ENCODE measurements at places on chromosomes 12 and 14. TPM values are rescaled to one million over a fixed set of nuclear protein-coding genes. Genes with fewer than 3 reads are reported as not detected.

TAS2R43 gene
- 0.25 TPM for total RNA-seq

NYNRIN gene
- total RNA-seq: not detected

GRCh38 chr14:60257865-60258264, 8.8 kb downstream of the PPM1A start:
- no peak for DNase-seq

DNA sequence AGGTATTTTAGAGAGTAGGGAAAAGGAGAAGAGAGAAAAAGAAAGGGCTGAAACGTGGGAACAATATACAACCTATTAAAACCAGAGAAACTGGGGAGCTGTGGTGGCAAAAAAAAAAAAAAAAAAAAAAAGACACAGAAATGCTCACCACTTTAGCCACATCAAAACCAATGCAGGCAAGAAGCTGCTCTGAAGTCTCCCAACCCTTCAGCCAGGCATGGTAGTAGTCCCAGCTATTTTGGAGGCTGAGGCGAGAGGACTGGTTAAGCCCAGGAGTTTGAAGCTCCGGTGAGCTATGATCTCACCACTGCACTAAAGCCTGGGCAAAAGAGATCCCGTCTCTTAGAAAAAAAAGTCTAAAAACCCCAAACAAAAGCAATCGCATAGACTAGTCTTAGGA, 33.2 kb downstream of the DENND5B start:
- no peak for DNase-seq

NGB gene
- not detected for total RNA-seq

DNA sequence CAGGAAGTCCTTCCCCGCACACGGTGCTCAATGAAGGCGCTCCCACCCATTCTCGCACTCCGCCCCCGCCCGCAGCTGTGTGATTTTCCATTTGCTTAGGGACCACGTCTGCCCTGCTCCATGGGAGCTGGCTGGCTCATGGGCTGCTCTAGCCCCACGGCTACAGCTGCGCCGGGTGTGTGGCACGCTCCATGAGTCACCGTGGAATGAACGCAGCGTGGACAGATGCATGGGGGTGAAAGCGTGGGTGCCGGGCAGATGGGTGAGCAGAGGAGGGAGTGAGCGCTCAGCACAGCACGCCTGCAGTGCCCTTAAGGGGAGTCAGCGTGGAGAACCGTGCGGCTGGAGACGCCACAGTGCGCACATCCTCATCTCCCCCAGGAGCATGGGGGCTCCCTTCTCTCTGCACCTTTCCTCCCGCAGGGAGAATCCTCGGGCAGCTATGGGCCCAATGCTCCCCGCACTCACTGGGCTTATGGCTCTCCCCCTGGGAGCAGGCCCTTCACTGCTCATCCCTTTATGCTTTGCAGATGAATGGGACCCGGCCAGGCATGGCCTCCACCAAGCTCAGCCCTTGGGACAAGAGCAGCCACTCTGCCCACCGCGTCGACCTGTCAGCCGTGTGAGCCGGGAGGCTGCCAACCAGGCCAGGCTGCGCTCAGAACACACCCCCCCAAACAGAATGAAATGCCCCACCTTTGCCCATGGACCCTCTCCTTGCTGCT, 185.1 kb downstream of the ADGRD1 start:
- DNase-seq: no peak

GRCh38 chr12:2364631-2365051, 311.9 kb downstream of the CACNA1C start:
- no peak for DNase-seq

DNA sequence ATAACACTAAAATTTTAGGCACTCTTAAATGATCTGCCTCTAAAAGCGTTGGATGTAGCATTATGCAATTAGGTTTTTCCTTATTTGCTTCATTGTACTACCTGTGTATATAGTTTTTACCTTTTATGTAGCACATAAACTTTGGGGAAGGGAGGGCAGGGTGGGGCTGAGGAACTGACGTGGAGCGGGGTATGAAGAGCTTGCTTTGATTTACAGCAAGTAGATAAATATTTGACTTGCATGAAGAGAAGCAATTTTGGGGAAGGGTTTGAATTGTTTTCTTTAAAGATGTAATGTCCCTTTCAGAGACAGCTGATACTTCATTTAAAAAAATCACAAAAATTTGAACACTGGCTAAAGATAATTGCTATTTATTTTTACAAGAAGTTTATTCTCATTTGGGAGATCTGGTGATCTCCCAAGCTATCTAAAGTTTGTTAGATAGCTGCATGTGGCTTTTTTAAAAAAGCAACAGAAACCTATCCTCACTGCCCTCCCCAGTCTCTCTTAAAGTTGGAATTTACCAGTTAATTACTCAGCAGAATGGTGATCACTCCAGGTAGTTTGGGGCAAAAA, 4.1 kb downstream of the CDKN1B start:
- DNase-seq: peak; percentile 42

DNA sequence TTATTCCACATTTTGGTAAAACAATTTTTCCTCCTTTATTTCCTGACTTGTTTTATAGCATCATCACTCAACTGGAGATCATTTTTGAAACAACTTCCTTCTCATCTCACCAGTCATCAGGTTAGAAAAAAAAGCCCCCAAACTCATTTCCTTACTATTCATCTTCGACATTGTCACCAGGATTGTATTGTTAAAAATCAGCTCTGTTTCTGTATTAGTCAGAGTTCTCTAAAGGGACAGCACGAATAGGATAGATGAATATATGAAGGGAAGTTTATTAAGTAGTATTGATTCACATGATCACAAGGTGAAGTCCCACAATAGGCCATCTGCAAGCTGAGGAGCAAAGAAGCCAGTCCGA, 392.6 kb downstream of the FUT8 start:
- DNase-seq: no peak

- no peak for DNase-seq
These were observed 29.8 kb downstream of the NCOR2 start for GRCh38 chr12:124537525-124538193.

KRT82 gene
- not detected for total RNA-seq

KRT73 gene
- total RNA-seq: not detected

DNA sequence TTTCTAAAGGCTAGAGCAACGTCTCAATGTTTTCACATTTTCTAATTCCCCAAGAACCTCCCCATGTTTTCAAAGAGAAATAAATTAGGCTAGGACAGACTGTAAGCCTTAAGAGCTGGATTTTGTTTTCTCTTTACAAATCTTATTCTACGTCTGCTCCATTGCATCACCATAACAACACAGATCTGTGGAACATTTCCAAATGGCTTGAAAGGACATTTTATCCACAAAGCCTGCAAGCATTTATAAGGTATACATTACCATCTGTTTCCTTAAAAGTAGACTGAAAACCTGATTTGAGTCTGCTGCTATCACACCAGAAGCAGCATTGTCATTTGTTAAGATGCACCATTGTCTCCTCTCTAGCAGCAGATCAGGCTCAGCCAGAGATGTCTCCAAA, 115.3 kb upstream of the PLEKHA5 start:
- DNase-seq: no peak

AICDA gene
- not detected for total RNA-seq

MBD6 gene
- total RNA-seq: 18.2 TPM

GRCh38 chr14:89920056-89920455, 34.5 kb downstream of the EFCAB11 start:
- no peak for DNase-seq

DNA sequence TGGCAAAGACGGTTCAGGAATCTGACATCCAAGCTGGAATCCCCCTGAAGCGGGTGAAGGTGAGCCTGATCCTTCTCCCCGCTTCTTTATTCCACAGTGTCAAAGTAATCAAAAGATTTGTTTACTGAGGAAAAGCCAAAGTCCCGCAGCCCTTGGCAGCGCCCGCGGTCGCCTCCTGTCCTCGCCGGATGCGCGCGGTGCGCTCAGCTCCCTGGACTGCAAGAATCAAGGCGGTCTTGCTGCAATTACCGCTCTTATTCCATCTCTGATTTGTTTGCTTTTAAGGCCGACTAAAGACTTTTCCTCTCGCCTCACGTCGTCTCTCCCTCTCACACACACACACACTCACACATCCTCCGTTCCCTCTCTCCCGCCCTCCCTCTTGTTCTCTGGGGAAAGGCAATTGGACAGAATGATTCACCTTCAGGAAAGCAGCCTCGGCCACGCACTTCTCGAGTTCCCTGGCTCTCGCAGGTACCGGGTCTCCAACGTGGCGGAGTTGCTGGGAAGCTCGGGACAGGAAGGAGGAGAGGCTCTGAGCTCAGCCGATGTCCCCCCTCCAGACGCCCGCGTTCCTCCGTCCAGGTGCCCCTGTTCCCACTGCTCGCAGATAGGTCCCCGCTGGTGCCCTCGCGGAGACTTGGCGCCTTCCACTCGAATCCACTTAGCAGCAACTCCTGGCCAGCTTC, 68.6 kb upstream of the USP15 start:
- peak; percentile 36 for DNase-seq

GRCh38 chr14:100683578-100683977, 43.1 kb upstream of the DLK1 start:
- DNase-seq: no peak

CACNA2D4 gene
- 0.91 TPM for total RNA-seq

DPY19L2 gene
- total RNA-seq: 3.7 TPM

DNA sequence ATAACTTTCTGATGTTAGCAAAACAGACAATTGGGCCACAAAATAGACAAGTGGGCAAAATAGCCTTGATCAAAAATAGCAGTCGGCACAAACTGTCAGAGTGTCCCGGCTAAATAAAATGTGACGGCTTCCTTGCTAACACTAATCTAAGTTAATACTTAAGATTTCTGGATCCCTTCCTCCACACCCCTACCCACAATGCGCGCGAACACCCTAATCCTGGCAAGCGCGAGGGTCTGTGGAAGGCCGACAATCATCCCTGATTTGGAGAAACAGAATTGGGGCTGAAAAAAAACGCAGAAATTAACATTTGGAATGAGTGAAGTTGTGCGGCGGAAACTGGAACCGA, 489 bp downstream of the CEP290 start:
- DNase-seq: no peak

DNA sequence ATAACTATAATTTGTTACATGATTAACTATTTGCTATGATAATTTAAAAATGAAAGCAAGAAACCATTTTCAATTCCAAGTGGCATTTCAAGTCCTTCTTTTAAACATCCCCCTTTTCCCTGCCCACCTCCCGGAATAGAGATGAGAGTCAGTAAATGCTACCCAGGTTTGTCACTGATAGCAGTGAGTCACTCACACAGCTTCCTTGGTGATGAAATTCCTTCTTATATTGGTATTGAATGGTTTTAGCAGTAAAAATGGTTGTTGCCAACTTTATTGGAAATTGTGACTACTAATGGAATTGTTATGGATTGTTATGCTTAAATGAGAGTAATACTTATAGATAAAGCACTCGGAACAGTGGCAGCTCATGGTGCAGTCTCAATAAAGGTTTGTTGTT, 90.5 kb downstream of the PPM1A start:
- no peak for DNase-seq

ASB2 gene
- not detected for total RNA-seq

LPAR5 gene
- 0.27 TPM for total RNA-seq

GRCh38 chr12:3980504-3981272, 107.5 kb upstream of the PARP11 start:
- no peak for DNase-seq

GRCh38 chr14:68223631-68224030, 404.1 kb downstream of the RAD51B start:
- no peak for DNase-seq

ZC2HC1C gene
- 9.8 TPM for total RNA-seq

ACOT6 gene
- not detected for total RNA-seq

HCAR1 gene
- total RNA-seq: not detected

GRCh38 chr14:64812412-64812811, 67.3 kb downstream of the SPTB start:
- no peak for DNase-seq

PTGDR gene
- not detected for total RNA-seq

CALM1 gene
- total RNA-seq: 291 TPM

- DNase-seq: no peak
These were observed 40.9 kb downstream of the ATXN7L3B start for GRCh38 chr12:74578486-74578885.

DNA sequence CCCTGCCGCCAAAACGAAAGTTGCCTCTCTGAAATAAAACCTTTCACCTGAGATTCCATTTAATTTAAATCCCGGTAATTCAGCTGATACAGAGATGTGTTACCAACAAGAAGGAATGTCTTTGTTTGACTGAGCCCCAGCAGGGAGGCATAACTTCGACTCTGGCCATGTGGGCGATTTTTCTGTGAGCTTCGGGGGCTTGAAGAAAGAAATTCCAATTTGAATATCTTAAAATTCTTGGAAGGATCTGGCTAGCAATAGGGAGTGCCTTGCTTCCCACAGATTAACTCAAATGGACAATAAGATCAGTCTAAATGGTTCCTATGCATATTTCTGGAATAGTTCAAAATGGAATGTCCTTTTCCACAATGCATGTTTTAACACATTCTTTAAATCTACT, 252.5 kb upstream of the TMPO start:
- no peak for DNase-seq

ZNF385A gene
- 4.6 TPM for total RNA-seq

STAC3 gene
- total RNA-seq: not detected

CBLN3 gene
- 0.15 TPM for total RNA-seq

SLC6A12 gene
- total RNA-seq: not detected

DNA sequence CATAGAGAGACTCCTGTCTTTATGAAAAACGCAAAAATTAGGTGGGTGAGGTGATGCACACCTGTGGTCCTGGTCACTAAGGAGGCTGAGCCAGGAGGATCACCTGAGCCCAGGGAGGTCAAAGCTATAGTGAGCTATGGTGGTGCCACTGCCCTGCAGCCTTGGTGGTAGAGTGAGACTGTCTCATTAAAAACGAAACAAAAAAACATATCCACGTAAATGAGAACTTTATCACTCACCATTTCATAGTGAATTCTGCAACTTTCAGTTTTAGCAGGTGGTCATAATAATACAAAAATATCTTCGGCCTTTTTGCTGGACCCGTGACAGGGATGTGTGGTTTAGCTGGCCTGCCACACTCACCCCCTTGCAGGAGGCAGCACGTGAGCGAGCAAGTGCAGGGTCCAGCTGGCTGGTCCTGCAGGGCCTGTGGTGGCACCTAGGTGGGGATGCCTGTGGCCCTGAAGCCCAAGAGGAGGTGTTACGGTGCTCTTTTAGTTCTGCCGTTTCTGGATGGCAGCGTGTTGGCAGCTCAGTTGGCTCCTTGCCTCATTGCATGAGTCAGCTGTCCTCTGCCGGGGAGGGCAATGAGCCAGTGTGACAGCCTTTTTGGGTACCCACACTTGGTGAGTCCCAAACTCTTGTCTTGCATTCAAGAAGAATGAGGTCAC, 1330.7 kb upstream of the TMEM132C start:
- peak; percentile 85 for DNase-seq

GRCh38 chr14:78721756-78722480, 551.7 kb downstream of the NRXN3 start:
- DNase-seq: no peak

GRCh38 chr12:101619858-101620761, 25.3 kb downstream of the MYBPC1 start:
- no peak for DNase-seq

LRFN5 gene
- total RNA-seq: 0.05 TPM

DNA sequence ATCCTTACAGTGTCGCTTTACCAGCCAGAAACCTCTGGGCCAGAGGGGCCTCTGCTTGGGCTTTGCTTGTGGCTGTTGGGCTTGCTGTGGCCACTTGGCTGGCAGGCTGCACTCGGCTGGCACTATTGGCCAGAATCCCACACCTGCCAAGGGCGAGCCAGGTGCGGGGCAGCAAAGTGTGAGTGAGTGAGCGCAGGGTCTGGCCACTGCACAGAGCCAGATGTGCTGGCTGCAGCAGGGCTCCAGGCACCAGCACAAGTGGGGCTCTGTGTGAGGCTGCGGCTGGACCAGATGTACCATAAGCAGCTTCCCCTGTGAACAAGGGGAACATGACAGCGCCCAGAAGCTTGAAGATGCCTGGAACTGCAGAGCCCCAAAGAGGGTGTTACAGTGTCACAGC, 33.5 kb upstream of the ARID2 start:
- no peak for DNase-seq

- DNase-seq: peak; percentile 5
These were observed 298.4 kb downstream of the TRHDE start for GRCh38 chr12:72570601-72571000.
